ENCODE measurements at places on chromosomes 1 and 21.

DNA sequence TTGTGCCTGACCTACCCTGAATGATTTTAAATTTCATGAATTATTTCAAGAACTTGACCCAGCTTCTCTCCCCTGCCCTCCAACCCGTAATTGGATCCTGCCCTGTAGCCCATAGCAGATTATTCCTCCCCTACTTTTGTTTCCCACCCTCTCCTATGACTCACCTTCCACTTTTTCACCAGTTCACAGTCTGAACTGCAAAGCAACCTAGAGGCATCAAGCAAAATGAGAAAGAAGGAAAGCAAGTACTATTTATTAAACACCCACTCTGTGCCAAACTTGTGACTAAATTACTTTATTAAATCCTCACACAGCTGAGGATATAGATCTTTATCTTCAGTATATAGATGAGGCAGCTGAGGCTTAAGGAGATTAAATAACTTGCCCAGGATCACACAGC lies 20.7 kb upstream of the IKBKE start:
- no peak for DNase-seq

DNA sequence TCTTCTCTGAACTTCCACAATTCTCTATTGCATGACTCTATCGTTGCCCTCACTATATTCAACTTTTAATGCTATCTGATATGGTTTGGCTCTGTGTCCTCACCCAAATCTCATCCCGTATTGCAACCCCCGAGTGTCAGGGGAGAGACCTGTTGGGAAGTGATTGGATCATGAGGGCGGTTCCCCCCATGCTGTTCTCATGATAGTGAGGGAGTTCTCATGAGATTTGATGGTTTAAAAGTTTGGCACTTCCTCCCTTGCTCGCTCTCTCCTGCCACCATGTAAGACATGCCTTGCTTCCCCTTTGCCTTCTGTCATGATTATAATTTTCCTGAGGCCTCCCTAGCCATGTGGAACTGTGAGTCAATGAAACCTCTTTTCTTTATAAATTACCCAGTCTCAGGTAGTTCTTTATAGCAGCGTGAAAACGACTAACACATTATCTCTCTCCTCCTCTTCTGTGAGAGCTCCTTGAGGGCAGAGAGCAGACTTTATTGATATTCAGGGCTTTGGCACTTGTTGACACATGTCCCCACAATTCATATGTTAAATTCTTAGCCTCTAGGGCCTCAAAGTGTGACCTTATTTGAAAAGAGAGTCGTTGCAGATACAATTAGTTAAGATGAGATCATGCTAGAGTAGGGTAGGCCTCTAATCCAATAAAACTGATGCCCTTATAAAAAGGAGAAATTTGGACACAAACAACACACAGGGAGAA lies 52.1 kb downstream of the ADCY10 start:
- no peak for DNase-seq

DNA sequence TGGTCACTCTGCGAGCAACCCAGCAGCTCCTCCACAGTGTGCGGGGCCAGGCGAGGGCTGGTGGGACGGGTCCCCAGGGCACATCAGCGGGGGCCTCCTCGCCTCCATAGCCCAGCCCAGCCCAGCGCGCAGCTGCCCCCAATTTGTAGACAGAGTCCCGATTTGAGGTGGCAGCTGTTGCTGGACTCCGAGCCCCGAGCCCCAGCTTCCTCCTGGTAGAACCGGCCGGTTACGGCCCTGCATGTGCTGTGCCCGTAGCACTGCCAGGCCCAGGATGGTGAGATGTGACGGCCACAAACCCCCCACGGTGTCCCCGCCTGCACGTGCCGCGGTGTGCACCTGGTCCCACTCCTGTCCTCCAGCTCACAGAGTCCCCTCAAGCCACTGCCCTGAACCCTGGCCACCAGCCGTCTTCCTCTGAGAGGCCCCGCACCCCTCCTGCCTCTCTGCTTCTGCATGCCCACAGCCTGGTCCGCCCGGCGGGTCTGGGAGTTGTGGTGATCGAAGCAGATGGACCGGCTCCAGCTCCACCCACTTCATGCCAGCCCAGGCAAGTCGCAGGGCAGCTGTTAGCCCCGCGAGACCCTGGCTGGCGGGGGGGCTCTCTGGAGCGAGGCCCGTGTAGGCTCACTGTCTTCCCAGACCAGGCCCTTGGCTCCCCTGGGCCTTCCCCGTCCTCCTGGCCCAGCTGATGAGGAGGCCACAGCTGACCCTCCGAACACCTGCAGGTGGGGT lies 55.5 kb downstream of the MORN1 start:
- DNase-seq = no peak

GRCh38 chr21:29725025-29725736 lies 214.6 kb downstream of the GRIK1 start:
- DNase-seq = no peak

DNA sequence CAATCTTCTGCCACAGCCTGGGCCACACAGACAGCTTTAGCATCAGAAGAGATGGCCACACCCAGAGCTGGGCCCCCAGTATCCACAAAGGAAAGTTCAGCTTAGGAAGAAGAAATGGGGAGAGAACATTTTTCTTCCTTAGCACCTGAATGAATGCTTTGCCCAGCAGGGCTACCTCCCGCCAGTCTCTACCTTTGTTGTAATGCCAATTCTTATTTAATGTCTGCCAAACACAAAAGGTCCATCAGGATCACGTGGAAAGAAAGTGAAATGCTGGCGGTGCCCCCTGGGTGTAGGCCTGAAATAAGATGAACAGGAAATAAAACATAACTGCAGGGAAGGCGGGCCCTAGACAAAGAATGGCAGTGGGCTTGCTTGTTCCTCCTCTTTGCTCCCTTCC lies 125.6 kb downstream of the CACNA1E start:
- no peak for DNase-seq

DNA sequence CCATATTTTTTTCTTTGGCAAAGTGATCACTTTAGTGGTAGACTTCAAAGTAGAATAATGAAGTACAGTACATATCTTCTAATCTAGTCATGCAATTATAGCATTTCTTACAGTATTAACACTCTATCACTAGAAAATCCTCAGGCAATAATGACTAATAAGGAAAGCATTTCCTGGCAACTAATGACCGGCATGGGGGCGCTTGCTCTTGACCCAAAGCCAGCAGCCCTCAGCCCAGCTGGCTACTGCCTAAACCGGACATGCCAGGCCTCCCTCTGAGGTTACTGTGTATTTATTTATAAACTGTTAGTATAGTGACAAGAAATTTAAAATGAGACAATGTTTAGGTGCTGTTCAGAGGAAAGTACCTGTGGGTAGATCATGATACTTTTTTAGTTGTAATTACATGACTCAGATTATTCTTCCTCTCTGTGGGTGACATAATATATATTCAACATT lies 633.8 kb downstream of the PTPRC start:
- DNase-seq = no peak
